ENCODE measurements at places on chromosomes 4 and X. TPM values are rescaled to one million over a fixed set of nuclear protein-coding genes. Genes with fewer than 3 reads are reported as not detected.

Gene RTL9
- not detected for total RNA-seq

Gene OTC
- total RNA-seq: 1.7 TPM

Gene NDUFA1
- 70.4 TPM for total RNA-seq

Gene ARX
- total RNA-seq: not detected

Gene NHSL2
- 17.3 TPM for total RNA-seq

Gene TCEAL8
- total RNA-seq: 42.9 TPM

Gene ERAS
- not detected for total RNA-seq

DNA sequence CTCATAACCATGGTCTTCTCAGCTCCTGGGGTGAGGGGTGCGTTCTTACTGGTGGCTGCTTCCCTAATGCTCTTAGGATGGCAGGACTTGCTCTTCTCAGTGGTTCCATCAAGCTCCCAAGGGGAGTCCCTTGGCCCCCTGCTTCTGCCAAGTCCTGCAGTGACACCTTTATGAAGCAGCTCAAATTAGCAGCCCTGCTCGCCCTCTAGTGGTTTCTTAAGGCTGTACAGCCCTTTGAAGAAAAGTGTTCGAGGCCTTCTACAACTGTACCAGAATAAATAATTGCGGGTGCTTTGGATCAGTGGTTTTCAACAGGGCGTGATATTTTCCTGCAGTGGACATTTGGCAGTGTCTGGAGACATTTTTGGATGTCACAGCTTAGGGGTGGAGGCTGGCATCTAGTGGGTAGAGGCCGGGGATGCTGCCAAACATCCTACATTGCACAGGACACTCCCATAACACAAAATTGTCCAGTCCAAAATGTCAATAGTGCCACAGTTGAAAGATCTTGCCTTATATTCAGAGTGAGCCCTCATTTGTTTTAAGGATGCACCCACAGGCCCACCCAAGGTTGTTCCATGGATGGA is 204.7 kb upstream of the S100G start:
- no peaks in the 10 kb centered on the region for H3K4me1 ChIP-seq
- H3K27me3 ChIP-seq: no peaks in the 10 kb centered on the region

DNA sequence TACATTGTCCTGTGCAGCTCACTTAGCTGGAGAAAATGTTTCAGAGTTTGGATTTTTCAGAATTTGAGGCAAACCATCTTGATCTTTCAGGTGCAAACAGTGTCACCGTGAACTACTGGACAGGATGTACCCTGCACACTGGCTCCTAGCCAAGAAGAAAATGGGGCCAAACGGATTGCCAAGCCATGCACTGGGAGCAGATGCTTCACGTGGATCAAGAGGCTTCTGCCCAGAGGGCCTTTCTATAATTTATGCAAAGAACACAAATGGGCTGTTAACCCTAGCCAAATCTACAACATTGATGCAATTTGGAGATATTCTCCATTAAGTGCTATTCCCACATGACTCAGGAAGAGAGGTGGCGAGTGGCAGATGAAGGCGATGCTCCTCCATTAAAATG is 46.9 kb upstream of the ATP8A1 start:
- no peaks in the 10 kb centered on the region for H3K4me1 ChIP-seq
- DNase-seq: no peak
- H3K27me3 ChIP-seq: no peaks in the 10 kb centered on the region
- H3K4me3 ChIP-seq: no peak overlapping the region
- no peaks in the 10 kb centered on the region for H3K36me3 ChIP-seq
- no peak overlapping the region for H3K27ac ChIP-seq

GRCh38 chrX:46959985-46960700 is 47.9 kb downstream of the JADE3 start:
- H3K27me3 ChIP-seq: no peaks in the 10 kb centered on the region
- no peaks in the 10 kb centered on the region for H3K36me3 ChIP-seq
- H3K4me1 ChIP-seq: no peaks in the 10 kb centered on the region
- H3K27ac ChIP-seq: no peak overlapping the region
- no peak for DNase-seq

GRCh38 chr4:127988638-127989037 is 23.4 kb downstream of the ABHD18 start:
- H3K27me3 ChIP-seq: no peaks in the 10 kb centered on the region
- no peak overlapping the region for H3K4me3 ChIP-seq
- peaks cover 21% of the 10 kb centered on the region for H3K36me3 ChIP-seq
- no peak overlapping the region for H3K27ac ChIP-seq

- no peak overlapping the region for H3K27ac ChIP-seq
- no peak overlapping the region for H3K4me3 ChIP-seq
- no peak for DNase-seq
- H3K36me3 ChIP-seq: no peaks in the 10 kb centered on the region
- no peaks in the 10 kb centered on the region for H3K4me1 ChIP-seq
Observed at GRCh38 chrX:39440799-39441284, 639.6 kb downstream of the MID1IP1 start.

GRCh38 chr4:122003335-122003734 is 51.5 kb upstream of the TRPC3 start:
- no peak overlapping the region for H3K4me3 ChIP-seq
- no peaks in the 10 kb centered on the region for H3K4me1 ChIP-seq
- DNase-seq: no peak
- no peak overlapping the region for H3K27ac ChIP-seq

- no peaks in the 10 kb centered on the region for H3K4me1 ChIP-seq
- H3K36me3 ChIP-seq: no peaks in the 10 kb centered on the region
- H3K27ac ChIP-seq: no peak overlapping the region
- H3K4me3 ChIP-seq: no peak overlapping the region
- no peak for DNase-seq
- no peaks in the 10 kb centered on the region for H3K27me3 ChIP-seq
Observed at GRCh38 chr4:133320576-133321170, 171.6 kb downstream of the PCDH10 start.

DNA sequence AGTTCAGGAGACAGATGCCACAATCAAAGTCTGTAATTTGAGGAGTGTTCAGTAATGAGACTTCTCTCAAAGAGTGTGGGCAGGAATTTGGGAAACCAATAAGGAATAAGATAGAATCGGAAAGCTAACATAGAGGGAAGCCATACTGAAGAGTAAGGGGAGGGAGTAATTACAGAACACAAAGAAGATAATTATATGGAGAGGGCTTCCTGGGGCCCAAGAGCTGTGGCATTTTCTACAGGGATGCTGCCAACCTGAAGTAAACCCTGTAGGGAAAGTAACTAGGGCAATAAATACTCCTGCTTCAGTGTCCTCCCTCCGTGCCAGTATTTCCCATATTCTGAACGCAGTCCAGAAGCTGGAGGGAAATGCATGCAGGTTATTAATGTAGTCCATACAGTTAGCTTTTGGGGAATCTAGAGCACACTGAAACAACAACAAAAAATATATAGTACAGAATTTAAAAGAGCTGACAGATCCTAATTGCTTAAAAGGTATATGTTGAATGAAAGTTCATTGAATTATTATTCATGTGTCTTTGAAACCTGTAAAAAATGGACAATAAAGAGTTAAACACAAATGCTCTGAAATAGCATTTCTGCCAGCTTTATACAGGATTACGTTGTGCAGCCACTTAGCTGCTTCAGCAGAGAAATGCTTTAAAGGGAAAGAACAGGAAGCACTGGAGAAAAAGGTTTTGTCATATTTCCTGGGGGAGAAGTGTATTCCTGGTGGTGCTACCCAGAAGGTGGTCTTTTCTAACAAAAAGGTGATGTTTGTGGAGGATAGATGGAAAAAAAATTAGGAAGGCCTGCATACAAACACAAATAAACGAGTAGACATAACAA is 48.0 kb downstream of the CXXC4 start:
- no peaks in the 10 kb centered on the region for H3K4me1 ChIP-seq
- no peaks in the 10 kb centered on the region for H3K36me3 ChIP-seq
- H3K27ac ChIP-seq: no peak overlapping the region
- H3K4me3 ChIP-seq: no peak overlapping the region
- DNase-seq: no peak

- H3K27me3 ChIP-seq: no peaks in the 10 kb centered on the region
- peaks cover 4% of the 10 kb centered on the region for H3K4me1 ChIP-seq
- H3K4me3 ChIP-seq: no peak overlapping the region
Observed at GRCh38 chr4:6854098-6854744, 55.4 kb upstream of the TBC1D14 start.

- peaks cover 4% of the 10 kb centered on the region for H3K4me1 ChIP-seq
- DNase-seq: no peak
- H3K27me3 ChIP-seq: no peaks in the 10 kb centered on the region
- peaks cover 82% of the 10 kb centered on the region for H3K36me3 ChIP-seq
- no peak overlapping the region for H3K27ac ChIP-seq
Observed at GRCh38 chr4:83071116-83071515, 36.1 kb downstream of the COPS4 start.

GRCh38 chrX:77505227-77505626 is 58.0 kb downstream of the FGF16 start:
- H3K4me3 ChIP-seq: no peak overlapping the region
- H3K27me3 ChIP-seq: no peaks in the 10 kb centered on the region
- peaks cover 18% of the 10 kb centered on the region for H3K36me3 ChIP-seq
- H3K4me1 ChIP-seq: no peaks in the 10 kb centered on the region
- no peak overlapping the region for H3K27ac ChIP-seq

GRCh38 chr4:183450108-183450507 is 5.7 kb downstream of the CDKN2AIP start:
- no peak overlapping the region for H3K4me3 ChIP-seq
- DNase-seq: no peak
- H3K27me3 ChIP-seq: no peaks in the 10 kb centered on the region
- H3K36me3 ChIP-seq: peaks cover 72% of the 10 kb centered on the region
- no peak overlapping the region for H3K27ac ChIP-seq
- H3K4me1 ChIP-seq: peaks cover 39% of the 10 kb centered on the region

- no peak overlapping the region for H3K4me3 ChIP-seq
- no peaks in the 10 kb centered on the region for H3K27me3 ChIP-seq
- no peaks in the 10 kb centered on the region for H3K36me3 ChIP-seq
- no peak for DNase-seq
Observed at GRCh38 chrX:149572743-149573142, 14.5 kb downstream of the MAGEA9B start.

All from upper lobe of right lung (tissue), 1 donor.